ENCODE measurements at places on chromosomes 2 and 18. TPM values are rescaled to one million over a fixed set of nuclear protein-coding genes. Genes with fewer than 3 reads are reported as not detected.
A peak's percentile ranks its signal among the peaks of the same experiment; 100 is the strongest.

Gene SMYD5
- 62.7 TPM for total RNA-seq

Gene GTF3C2
- 83.8 TPM for total RNA-seq

Gene CIB4
- total RNA-seq: not detected

Gene DNAH7
- not detected for total RNA-seq

- DNase-seq: peak; percentile 29
Measured at GRCh38 chr2:54471221-54471711, 15.1 kb downstream of the SPTBN1 start.

Measured in activated CD4-positive, alpha-beta T cell treated with anti-CD3 and anti-CD28 coated beads, Interleukin-2, amount 10 ng/mL, durations not matched to agents 24 days and 14 days (primary cell).